ENCODE measurements at places on chromosomes 16 and 17.

DNA sequence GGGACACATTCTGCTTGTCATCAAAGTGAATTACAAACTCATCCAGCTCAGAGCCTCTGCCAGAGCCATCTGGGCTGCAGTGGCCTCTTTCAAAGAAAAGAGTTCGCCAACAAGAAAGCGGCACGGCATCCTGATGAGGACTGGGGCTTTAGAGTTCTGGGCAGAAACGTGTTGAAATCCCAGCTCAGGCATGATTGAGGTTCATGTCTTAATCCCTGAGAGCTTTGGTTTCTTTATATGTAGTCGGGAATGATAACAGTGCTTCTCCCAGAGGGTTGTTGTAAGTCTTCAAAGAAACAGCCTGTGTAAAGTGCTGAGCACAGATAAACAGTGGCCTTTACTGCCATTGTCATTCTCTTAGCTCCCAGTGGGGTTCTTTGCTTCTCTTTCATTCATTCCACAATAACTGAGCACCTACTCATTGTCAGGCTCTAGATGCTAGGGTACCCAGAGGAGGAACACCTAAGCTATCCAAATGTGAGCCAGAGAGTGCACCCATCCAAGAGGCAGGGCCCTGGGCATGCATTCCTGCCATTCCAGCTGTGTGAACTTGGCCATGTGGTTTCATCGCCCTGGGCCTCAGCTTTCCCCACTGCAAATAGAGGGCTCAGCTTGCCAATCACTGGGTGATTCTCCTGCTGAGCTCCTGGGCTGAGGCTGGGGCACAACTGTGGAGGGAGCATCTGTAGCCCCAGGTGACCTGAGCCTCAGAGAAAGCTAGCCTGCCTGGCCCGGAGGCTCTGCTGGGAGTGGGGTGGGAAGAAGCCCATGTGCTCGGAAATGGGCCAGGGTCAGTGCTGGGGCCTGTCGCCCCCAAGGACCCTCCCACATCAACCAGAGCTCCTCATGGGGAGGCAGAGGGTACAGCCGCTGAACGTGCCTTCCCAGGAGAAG lies 38.3 kb upstream of the CRHR1 start:
- no peak for DNase-seq

DNA sequence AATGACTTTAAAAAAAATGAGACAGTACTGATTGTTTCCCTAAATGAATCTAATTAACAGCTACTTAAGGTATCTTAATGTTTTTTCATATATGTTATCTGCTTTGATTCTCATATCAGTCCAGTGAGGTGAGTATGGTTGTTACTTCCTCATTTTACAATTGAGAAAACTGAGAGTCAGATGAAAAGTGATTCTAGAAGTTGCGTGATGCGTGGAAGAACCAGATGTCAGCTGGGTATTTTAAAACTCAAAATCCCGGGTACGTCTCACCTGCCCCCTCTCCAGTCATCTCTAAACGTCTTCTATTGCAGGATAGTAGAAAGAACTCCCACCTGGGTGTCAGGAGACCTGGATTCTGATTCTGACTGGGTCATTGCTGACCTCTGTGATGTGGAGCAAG lies 89.2 kb downstream of the MAP2K6 start:
- no peak for DNase-seq

GRCh38 chr17:27879987-27880608 lies 13.1 kb downstream of the LYRM9 start:
- DNase-seq: peak; percentile 24

GRCh38 chr17:13597723-13598347 lies 3.9 kb downstream of the HS3ST3A1 start:
- DNase-seq: no peak

GRCh38 chr16:26976873-26977272 lies 89.9 kb upstream of the C16orf82 start:
- DNase-seq: no peak

GRCh38 chr16:47047524-47048203 lies 74.2 kb upstream of the DNAJA2 start:
- DNase-seq: no peak

DNA sequence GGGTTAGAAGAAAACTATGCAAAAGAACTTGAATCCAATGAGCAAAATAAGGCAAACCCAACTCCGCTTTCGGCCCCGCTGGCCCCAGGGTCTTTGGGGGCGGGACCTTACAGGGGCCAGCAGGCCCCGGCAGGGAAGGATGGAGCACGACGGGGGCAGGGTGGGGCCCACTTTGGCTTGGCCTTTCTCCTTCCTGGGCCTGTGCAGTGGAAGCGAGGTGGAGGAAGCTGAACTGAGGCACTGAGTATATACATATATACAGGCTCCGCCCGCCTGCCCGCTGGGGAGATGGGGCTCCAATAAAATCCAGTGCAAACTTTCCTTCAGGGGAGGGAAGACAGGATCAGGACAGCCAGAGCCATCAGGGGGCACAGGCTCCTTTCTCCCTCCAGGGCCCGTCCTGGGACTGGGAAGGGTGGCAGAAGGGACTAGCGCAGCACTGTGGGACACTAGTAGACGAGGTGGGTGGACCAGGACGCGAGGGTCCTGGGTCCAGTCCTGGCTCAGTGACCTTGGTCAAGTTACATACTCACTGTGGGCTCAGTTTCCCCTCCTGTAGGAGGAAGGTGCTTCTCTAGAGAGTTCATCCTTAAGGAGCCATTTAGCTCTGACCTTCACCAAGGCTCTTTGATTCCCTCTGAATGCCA lies 20.9 kb upstream of the MPO start:
- DNase-seq: no peak

DNA sequence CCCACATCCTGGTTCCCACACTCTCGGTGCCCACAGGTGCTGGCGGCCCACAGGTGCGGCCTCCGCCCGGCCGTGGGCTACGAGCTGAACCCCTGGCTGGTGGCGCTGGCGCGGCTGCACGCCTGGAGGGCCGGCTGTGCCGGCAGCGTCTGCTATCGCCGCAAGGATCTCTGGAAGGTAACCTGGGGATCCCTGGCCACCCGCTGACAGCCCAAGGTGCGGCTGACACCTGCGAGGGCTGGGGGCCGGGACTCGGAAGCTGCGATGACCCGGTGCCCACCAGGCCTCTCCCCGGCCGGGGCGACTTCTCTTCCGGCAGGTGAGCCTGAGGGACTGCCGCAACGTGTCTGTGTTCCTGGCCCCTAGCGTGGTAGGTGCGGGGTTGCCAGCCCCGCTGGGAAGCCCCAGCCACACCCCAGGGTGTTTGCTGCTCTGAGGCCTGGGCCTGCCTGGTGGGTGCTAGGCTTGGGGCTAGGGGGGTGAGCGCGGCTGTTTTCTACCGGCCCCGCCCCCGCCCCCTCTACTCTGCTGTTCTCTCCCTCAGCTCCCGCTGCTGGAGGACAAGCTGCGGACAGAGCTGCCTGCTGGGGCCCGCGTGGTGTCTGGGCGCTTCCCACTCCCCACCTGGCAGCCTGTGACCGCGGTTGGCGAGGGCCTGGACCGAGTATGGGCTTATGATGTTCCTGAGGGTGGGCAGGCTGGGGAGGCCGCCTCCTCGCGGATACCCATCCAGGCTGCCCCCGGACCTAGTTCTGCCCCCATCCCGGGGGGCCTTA lies 1.0 kb downstream of the ANTKMT start:
- no peak for DNase-seq

DNA sequence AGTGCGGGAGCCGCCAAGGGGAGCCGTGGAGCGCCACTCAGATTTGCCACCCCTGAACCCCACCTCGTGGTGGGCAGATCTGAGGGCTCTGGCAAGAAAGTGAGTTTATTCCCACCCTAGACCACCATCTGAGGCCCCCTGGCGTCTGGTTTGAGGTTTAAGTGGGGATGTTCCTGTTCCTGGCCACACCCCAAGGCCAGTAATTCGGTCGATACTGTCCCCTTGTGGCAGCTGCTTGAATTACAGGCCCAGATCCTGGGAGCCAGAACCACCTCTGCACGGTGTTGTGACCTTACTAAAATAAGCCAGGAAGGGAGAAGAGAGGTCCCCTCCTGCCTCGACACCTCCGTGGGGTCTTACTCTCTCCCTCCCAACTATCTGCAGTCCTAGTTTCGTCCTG lies 3.3 kb upstream of the LAT start:
- no peak for DNase-seq

DNA sequence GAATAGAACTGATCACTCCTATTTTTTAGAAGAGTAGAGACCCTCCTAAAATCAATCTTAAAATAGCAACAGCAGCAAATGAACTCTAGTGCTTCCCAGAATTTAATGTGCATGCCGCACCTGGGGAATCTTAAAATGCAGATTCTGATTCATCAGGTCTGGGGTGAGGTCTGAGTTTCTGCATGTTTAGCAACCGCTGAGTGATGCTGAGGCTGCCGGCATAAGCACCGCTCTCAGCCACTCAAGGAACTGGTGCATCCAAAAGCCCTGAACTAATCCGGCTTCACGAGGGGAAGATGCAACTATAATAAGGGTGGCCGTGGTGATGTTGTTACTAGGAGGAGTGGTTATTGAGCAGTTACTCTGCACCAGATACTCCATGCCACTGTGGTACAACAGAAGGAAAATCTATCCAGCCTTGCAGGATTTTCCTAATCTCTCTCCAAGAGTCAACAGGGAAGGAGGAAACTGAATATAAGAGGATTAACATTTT lies 19.7 kb downstream of the SDK2 start:
- DNase-seq: no peak

DNA sequence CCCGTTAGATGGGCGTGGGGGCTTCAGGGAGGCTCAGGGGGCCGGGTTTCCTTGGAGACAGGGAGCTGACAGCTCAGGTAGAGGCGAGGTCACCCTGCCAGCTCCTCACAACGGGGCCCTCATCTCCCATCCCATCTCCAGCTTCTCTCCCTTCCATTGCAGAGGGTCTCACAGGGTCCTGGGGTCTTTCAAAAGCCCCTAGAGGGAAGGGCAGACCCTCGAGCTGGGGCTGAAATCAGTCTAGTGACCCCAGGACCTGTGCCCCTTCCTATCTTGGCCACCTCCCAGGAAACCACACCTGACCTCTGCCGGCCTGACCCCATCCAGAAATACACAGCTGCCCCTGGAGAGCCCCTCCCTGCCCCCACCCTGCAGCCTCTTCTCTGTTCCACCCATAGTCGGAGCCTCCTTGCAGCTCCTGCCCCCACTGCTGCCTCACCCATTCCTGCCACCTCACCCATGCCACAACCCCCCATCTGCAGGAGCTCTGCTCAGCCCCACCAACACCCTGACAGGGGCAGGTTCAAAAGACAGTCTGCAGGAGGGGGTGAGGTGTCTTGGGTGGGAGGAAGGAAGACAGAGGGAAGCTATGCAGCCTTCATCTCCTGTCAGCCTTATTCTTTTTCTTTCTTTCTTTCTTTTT lies 23.4 kb downstream of the PIK3R5 start:
- no peak for DNase-seq
